Hepatocyte (in vitro differentiated cells): ENCODE measurements at places on chromosomes 11 and 22. TPM values are rescaled to one million over a fixed set of nuclear protein-coding genes. Genes with fewer than 3 reads are reported as not detected.

Gene GP1BB
- 1.0 and 2.5 TPM in 2 replicates for total RNA-seq

GRCh38 chr11:19347911-19348310 is 107.2 kb upstream of the E2F8 start:
- peaks cover 17% of the 10 kb centered on the region for H3K4me1 ChIP-seq
- H3K27ac ChIP-seq: no peak overlapping the region
- H3K36me3 ChIP-seq: no peaks in the 10 kb centered on the region
- no peak for DNase-seq

GRCh38 chr11:118641397-118642019 is 34.1 kb downstream of the PHLDB1 start:
- H3K36me3 ChIP-seq: no peaks in the 10 kb centered on the region
- no peak overlapping the region for H3K27ac ChIP-seq
- H3K4me3 ChIP-seq: no peak overlapping the region

GRCh38 chr11:61533401-61533800 is 24.9 kb downstream of the LRRC10B start:
- H3K4me1 ChIP-seq: peaks cover 23% of the 10 kb centered on the region
- no peaks in the 10 kb centered on the region for H3K36me3 ChIP-seq
- no peaks in the 10 kb centered on the region for H3K27me3 ChIP-seq
- H3K27ac ChIP-seq: peak overlapping the region; percentile 50

Gene MS4A6E
- not detected in 2 replicates for total RNA-seq

- no peak overlapping the region for H3K27ac ChIP-seq
- no peak for DNase-seq
- H3K4me1 ChIP-seq: no peaks in the 10 kb centered on the region
Observed at GRCh38 chr11:113261709-113262475, 52.5 kb upstream of the TTC12 start.

- no peaks in the 10 kb centered on the region for H3K27me3 ChIP-seq
- no peak overlapping the region for H3K4me3 ChIP-seq
- DNase-seq: no peak
Observed at GRCh38 chr22:38220163-38220562, 18.4 kb downstream of the MAFF start.

- no peak overlapping the region for H3K27ac ChIP-seq
- H3K4me3 ChIP-seq: no peak overlapping the region
- no peaks in the 10 kb centered on the region for H3K4me1 ChIP-seq
- H3K36me3 ChIP-seq: no peaks in the 10 kb centered on the region
- no peaks in the 10 kb centered on the region for H3K27me3 ChIP-seq
Observed at GRCh38 chr11:128565881-128566280, 21.5 kb downstream of the ETS1 start.

DNA sequence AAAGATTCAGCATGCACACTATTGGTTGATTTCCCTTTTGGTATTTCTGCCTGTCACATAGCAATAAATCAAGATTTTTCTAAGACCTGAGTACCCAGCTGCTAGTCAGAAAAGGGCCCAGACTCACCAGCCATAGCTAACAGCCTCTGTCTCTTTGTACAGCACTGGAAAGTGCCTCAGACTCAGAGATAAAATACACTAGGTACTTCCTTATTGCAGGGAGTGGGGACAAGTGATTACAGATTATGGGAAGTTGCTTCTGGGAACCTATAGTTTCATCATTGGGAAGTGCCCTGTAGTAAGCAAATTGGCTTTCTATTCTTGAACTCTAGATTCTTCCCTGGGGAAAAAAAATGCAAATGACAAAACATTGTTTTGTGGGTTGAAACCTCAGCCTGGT is at the start of gene CASP5:
CASP5 (minus strand) TSS at position 166 of the 400 bp plus-strand sequence; CDS start at position 134, 32 bp downstream.
- H3K4me1 ChIP-seq: peaks cover 3% of the 10 kb centered on the region
- H3K27me3 ChIP-seq: no peaks in the 10 kb centered on the region
- H3K36me3 ChIP-seq: no peaks in the 10 kb centered on the region
- H3K4me3 ChIP-seq: no peak within 1 kb of the TSS
- peak within 1 kb of the TSS; percentile 77 for H3K27ac ChIP-seq
- peak; percentile 27 for DNase-seq

DNA sequence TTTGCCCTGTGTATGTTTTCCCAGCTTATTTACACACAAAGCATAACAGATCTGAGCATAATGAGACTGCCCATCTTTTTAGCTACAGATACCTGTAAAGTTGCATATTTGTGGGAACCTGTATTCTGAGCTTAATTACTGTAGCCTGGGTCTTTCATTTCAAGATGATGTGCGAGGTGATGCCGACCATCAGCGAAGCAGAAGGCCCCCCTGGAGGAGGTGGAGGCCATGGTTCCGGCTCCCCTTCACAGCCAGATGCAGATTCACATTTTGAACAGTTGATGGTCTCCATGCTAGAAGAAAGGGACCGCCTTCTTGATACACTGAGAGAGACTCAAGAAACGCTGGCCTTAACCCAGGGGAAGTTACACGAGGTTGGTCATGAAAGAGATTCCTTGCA is 1.5 kb downstream of the PPFIA1 start:
- peak overlapping the region; percentile 79 for H3K4me3 ChIP-seq
- no peak for DNase-seq
- H3K27ac ChIP-seq: no peak overlapping the region
- H3K36me3 ChIP-seq: no peaks in the 10 kb centered on the region
